ENCODE measurements at places on chromosomes 4 and X. TPM values are rescaled to one million over a fixed set of nuclear protein-coding genes. Genes with fewer than 3 reads are reported as not detected.

GRCh38 chrX:107566604-107567262, 61.6 kb upstream of the PRPS1 start:
- no peaks in the 10 kb centered on the region for H3K36me3 ChIP-seq
- H3K4me1 ChIP-seq = no peaks in the 10 kb centered on the region
- H3K4me3 ChIP-seq = no peak overlapping the region
- no peak for DNase-seq

GRCh38 chrX:2549876-2550275, 49.1 kb upstream of the DHRSX start:
- H3K36me3 ChIP-seq = no peaks in the 10 kb centered on the region
- H3K4me3 ChIP-seq = no peak overlapping the region
- H3K27me3 ChIP-seq = no peaks in the 10 kb centered on the region
- no peak for DNase-seq
- no peak overlapping the region for H3K27ac ChIP-seq

DNA sequence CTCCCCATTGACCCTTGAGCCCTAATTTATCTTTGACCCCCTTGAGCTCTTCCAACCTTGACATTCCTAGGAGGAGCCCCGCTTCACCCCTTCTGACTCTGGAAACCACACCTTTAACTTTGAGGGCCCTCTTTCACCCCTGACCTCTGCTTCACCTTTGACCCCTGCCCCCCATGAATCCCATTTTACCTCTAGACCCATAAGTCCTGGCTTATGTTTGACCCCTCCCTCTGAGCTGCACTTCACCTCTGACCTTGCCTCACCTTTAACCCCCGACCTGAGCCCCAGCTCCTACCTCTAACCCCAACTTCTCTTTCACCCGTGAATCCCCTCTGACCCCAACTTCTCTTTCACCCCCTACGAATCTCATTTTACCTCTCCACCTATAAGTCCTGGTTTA, 169.7 kb downstream of the THOC2 start:
- H3K4me1 ChIP-seq = no peaks in the 10 kb centered on the region
- DNase-seq = no peak
- no peaks in the 10 kb centered on the region for H3K27me3 ChIP-seq
- no peak overlapping the region for H3K4me3 ChIP-seq
- H3K36me3 ChIP-seq = no peaks in the 10 kb centered on the region
- no peak overlapping the region for H3K27ac ChIP-seq

GRCh38 chr4:94757192-94758140, at the start of gene BMPR1B:
Gene BMPR1B (plus strand): TSS chr4:94757955. CDS start chr4:95104425, 346,470 bp downstream.
- H3K4me3 ChIP-seq = peak within 1 kb of the TSS; percentile 75
- H3K36me3 ChIP-seq = no peaks in the 10 kb centered on the region
- peak within 1 kb of the TSS; percentile 93 for H3K27ac ChIP-seq
- H3K27me3 ChIP-seq = peaks cover 6% of the 10 kb centered on the region
- H3K4me1 ChIP-seq = peaks cover 32% of the 10 kb centered on the region

DNA sequence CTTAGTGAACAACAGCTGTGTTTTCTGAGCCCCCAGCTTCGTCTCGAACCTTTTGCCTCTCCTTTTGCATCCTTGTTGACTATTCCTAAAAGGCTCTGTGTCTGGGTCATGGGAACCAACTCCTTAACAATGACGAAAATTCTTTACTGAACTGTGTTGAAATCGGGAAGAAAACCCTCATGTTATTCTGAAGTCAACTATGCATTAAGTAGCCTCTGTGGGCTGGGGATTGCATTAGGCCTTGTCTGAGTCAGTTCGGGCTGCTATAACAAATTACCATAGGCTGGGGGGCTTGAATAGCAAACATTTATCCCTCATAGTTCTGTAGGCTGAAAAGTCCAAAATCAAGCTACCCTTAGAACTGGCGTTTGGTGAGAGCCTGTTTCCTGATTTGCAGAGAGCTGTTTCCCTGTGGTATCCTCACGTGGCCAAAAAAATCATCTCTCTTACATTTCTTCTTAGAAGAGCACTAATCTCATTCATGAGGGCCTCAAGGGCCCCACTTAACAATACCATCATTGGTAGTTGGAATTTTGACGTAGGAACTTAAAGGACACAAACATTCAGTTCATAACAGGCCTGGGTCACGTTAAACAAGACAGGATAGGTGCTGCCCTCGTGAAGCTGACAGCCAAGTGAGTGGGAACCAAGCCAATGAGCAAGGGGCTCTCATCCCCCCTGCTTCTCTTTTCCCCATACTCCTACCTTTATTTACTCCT, 75.9 kb downstream of the CLNK start:
- H3K27ac ChIP-seq = no peak overlapping the region
- H3K27me3 ChIP-seq = no peaks in the 10 kb centered on the region
- no peaks in the 10 kb centered on the region for H3K36me3 ChIP-seq
- no peak overlapping the region for H3K4me3 ChIP-seq
- no peaks in the 10 kb centered on the region for H3K4me1 ChIP-seq

DNA sequence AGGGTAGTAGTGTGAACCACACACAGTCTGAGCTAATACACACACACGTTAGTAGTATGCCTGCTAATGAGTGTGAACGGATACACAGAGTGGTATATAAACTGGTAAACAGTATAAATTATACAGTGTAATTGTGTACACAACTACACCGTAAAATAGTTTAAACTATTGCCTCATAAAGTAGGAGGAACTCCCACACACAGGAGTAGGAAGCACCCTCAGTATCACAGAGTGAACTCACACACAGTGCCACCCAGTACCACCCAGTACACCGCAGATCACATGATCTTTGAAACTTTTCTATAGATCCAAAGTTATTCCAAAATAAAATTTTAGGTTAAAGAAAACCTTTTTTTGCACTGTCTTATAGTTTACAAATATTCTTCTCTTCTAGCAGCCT, 275.1 kb downstream of the ADGRA3 start:
- no peak overlapping the region for H3K27ac ChIP-seq
- no peaks in the 10 kb centered on the region for H3K36me3 ChIP-seq
- DNase-seq = no peak
- H3K4me3 ChIP-seq = no peak overlapping the region

GRCh38 chrX:102517326-102517725, 787 bp upstream of the TMSB15A start:
- peaks cover 8% of the 10 kb centered on the region for H3K4me1 ChIP-seq
- H3K36me3 ChIP-seq = no peaks in the 10 kb centered on the region
- H3K27ac ChIP-seq = peak overlapping the region; percentile 3
- DNase-seq = no peak

- peak overlapping the region; percentile 10 for H3K4me3 ChIP-seq
- H3K4me1 ChIP-seq = peaks cover 35% of the 10 kb centered on the region
- H3K27me3 ChIP-seq = no peaks in the 10 kb centered on the region
- no peaks in the 10 kb centered on the region for H3K36me3 ChIP-seq
- no peak for DNase-seq
These were observed 135.3 kb downstream of the SHROOM3 start for GRCh38 chr4:76570141-76570973.

GRCh38 chr4:32574803-32575202, 1854.6 kb downstream of the PCDH7 start:
- H3K4me3 ChIP-seq = no peak overlapping the region
- H3K36me3 ChIP-seq = no peaks in the 10 kb centered on the region
- H3K27ac ChIP-seq = no peak overlapping the region
- H3K27me3 ChIP-seq = no peaks in the 10 kb centered on the region
- no peaks in the 10 kb centered on the region for H3K4me1 ChIP-seq
- no peak for DNase-seq

DNA sequence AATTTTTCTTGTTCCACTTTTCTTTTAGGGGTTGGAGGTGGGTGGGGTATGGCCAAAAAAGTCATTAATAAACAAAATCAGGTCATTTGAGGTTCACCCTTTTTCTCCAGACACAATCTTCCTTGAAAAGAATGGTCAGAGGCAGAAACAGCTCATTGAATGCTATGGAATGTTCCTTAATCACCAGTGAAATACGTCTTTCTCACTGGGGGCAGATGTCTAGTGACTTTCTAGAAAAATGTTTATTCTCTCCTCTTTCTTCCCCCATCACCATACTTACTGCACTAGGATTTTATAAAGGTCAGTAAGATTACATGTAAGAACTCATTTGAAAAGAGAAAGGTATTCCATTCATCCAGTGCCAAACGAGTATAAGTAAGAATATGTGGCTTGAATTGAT, 44.5 kb downstream of the MGST2 start:
- peaks cover 17% of the 10 kb centered on the region for H3K4me1 ChIP-seq
- DNase-seq = no peak
- H3K27ac ChIP-seq = no peak overlapping the region

GRCh38 chrX:149717803-149718202, 5.9 kb downstream of the MAGEA11 start:
- H3K27ac ChIP-seq = no peak overlapping the region
- H3K4me1 ChIP-seq = no peaks in the 10 kb centered on the region
- H3K27me3 ChIP-seq = no peaks in the 10 kb centered on the region
- no peaks in the 10 kb centered on the region for H3K36me3 ChIP-seq
- H3K4me3 ChIP-seq = no peak overlapping the region

DNA sequence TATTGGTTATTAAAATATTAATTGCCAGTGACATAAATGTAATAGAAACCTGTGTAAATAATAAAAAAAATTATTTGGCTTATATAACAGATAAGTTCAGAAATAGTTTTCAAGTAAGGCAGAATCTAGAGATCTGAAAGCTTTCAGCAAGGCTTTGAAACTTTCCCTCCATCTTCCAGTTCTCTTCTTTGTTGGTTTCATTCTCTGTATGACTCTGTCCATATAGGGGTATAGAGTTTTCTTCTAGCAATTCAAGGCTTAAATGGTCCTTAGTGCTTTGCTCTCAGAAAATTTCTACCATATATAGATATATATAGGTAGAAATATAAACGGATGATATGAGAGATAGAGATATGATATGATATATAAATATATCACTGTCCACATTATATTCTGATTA, 160.5 kb upstream of the GABRA2 start:
- H3K36me3 ChIP-seq = no peaks in the 10 kb centered on the region
- H3K27ac ChIP-seq = no peak overlapping the region
- no peaks in the 10 kb centered on the region for H3K4me1 ChIP-seq
- H3K4me3 ChIP-seq = no peak overlapping the region

DNA sequence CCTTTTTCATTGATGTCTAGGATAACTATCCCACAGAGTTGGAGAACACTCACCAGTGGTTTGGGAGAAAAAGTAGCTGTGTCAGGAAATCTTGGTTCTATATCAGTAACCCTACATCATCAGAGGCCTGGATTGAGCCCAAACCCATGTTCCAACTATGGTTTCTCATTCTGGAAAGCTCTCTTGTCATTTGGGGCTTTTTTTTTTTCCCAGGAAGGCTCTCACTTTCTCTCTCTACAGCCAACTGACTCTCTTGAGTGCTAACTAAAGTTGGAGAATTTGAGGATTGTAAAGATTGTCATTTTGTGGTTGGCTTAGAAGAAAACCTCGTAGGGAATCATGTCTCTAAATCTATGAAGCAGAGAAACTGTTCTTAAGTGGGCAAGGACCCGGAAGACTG, 228.2 kb upstream of the DIPK2B start:
- no peaks in the 10 kb centered on the region for H3K27me3 ChIP-seq
- no peak overlapping the region for H3K4me3 ChIP-seq
- H3K27ac ChIP-seq = no peak overlapping the region
- H3K4me1 ChIP-seq = no peaks in the 10 kb centered on the region
- DNase-seq = no peak

- no peaks in the 10 kb centered on the region for H3K4me1 ChIP-seq
- no peaks in the 10 kb centered on the region for H3K36me3 ChIP-seq
These were observed 24.3 kb downstream of the CXCL13 start for GRCh38 chr4:77629885-77630284.

Gene RLIM
- 47.5 TPM for total RNA-seq

Gene GC
- total RNA-seq = not detected

Gene FGF16
- total RNA-seq = not detected

Gene AKAP4
- not detected for total RNA-seq
